Stimulated activated naive CD8-positive, alpha-beta T cell treated with anti-CD3 and anti-CD28 coated beads, Interleukin-15, amount 100 ng/mL, for 72 hours (primary cell): ENCODE measurements at places on chromosomes 4 and X.

DNA sequence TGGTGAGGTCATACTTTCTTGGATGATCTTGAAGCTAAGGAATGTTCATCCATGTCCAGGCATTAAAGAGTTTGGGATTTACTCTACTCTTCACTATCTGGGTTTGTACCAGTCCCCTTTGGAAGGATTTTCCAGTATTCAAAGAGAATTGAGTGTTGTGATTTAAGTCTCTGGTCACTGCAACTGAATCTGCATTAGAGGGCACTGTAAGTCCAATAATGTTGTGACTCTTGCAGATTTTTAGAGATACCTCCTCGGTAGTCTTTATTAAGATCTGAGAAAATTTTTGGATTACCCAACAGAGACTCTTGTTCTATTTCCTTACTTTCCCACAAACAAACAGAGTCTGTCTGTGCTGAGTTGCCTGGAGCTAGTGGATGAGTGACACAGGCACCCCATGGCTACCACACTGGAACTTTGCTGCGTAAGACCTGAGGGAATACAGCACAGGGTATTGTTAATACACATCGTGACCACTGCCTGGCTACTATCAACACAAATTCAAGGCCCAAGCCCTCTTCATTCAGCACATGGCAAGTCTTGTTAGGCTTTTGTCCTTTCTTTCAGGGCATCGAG lies 357.1 kb upstream of the KLHL4 start:
- no peak for DNase-seq

DNA sequence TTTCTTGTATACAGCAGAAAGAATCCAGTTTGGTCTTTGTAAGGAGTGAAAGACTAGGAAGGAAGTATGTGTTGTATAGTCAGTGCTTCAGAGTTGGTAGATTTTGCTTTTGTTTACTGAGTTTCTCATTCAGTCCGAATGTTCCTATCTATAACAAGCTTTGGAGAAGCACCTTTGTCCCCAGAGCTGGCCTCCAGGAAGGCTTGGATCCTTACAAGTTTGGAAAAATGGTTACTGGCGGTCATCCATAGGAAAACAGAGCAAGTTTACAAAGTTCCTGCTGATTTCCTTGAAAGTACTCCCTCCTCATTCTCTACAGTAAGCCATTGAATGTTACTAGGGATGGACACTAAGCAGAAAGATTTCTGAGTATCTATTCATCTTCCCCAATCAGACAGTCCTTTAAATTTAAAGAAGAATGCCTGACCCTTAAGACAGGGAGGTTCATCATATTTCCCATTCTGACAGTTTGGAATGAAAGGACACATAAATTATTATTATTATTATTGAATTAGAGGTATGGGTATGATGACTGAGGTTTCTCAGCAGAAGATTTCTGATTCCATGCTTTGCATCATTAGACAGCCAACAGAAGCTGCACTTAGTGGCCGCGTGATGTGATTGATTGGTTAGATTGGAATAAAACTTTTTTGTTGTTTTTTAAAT lies 35.8 kb downstream of the FAT4 start:
- no peak for DNase-seq

GRCh38 chr4:69095301-69095731 lies 958 bp upstream of the UGT2B7 start:
- no peak for DNase-seq

GRCh38 chr4:119207051-119207450 lies 5.5 kb upstream of the USP53 start:
- no peak for DNase-seq

GRCh38 chr4:165986956-165987698 lies 114.1 kb downstream of the TLL1 start:
- no peak for DNase-seq
